Calu3 (cell line): ENCODE measurements at places on chromosomes 7 and 10. TPM values are rescaled to one million over a fixed set of nuclear protein-coding genes. Genes with fewer than 3 reads are reported as not detected.

Gene LAMB1
- total RNA-seq = 181 and 240 TPM in 2 replicates

Gene PIK3AP1
- total RNA-seq = 114 and 117 TPM in 2 replicates

Gene KIAA1549
- 7.2 and 10.4 TPM in 2 replicates for total RNA-seq

Gene HHEX
- 91.5 and 97.7 TPM in 2 replicates for total RNA-seq

Gene BRI3
- 101 and 124 TPM in 2 replicates for total RNA-seq

Gene FANK1
- total RNA-seq = 0.85 and 1.6 TPM in 2 replicates

Gene IQCE
- total RNA-seq = 94.8 and 96.4 TPM in 2 replicates

Gene ACSL5
- total RNA-seq = 35.3 and 59.2 TPM in 2 replicates

DNA sequence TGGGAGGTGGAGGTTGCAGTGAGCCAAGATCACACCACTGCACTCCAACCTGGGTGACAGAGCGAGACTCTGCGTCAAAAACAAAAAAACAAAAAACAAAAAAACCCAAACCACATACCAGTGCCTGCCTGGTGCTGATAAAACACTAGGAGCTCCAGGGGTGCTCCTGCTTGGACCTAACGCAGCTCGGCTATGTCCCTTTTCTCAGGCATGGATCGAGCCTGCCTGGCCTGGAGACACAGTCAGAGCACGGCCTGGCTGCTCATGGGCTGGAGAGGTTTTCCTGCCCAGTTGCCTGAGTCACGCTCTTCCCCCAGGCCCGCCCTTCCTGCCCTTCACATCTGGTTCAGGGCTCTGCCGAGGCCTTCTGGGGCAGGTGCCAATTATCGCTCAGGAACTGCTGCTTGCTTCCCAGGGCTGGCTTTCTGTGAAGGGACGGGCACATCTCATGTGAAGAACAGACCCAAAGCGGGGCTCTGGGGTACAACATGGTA is 12.6 kb upstream of the NPFFR1 start:
- DNase-seq = peak; percentile 29

GRCh38 chr10:49290607-49291006 is 8.4 kb upstream of the C10orf71 start:
- DNase-seq = no peak

DNA sequence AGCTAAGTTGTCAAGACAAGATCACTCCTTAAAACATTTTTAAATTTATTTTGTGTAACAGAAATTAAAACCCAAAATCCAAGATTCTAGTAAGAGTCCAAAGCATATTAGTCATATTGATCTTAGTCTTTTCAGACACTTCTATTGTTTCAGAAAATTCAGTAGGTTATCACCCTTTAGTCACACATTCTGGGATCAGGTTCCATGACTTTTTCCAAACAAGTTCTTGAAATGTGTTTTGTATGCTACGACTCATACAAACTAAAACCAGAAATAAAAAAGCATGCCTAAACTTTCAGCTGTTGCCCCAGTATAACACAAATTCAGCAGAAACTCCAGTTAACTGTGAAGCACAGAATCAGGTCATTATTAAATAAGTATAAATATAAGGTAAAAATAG is 10.7 kb downstream of the SEMA3D start:
- DNase-seq = no peak

GRCh38 chr7:22806752-22807151 is 15.9 kb downstream of the TOMM7 start:
- no peak for DNase-seq

DNA sequence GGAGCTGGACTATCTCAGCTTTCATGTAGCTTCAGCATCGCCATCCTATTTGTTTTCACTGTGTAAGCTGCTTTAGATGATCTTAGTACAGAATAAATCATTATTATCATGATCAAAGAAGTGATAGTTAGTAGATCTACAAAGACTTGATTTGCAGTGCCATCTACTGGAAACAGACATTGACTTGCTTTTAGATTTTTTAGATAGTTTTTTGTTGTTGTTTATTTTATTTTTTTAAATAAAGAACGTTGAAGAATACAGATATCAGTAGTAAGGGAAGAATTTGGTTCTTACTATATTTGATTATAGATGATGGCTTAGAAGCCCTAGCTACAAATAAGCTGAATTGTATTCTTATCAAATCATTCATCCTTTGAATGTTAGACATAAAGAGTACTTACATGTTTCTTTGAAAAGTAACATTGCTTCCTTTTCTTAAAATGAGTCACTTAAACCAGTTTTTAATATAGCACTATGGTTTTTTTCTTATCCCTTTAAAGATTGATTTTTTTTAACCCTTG is 6.3 kb upstream of the SFMBT2 start:
- DNase-seq = no peak

DNA sequence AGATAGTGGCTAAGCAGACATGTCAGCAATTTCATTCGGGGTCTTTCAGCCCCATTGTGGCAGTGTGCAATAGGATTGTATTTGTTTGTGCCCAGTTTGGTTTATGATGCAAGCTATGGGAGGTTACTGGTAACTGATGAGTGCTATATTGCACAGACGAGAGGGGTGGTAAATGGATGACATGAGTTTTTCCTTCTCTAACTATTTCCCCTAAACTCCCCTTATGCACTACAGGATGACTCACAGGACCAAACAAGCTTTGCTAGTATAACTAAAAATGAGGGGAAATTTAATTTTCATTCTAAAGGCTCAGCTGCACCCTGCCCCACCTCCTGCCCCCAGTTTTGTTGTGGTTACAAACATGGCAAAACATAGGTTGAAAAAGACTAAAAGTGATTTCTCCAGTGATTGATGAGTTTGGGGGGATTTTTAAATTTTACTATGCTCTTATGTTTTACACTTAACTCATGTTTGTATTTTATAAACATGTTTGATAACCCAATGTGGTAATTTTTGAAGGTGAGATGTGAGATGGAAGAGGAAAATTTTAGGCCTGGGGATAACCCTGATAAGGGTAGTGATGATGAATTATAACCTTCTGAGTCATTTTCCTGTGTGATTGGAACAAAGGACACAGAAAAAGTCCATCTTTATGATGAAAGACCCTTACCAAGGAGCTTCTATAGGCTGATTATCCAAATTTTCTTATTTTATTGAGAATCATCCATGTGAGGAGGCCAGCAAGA is 60.8 kb upstream of the NAMPT start:
- no peak for DNase-seq

DNA sequence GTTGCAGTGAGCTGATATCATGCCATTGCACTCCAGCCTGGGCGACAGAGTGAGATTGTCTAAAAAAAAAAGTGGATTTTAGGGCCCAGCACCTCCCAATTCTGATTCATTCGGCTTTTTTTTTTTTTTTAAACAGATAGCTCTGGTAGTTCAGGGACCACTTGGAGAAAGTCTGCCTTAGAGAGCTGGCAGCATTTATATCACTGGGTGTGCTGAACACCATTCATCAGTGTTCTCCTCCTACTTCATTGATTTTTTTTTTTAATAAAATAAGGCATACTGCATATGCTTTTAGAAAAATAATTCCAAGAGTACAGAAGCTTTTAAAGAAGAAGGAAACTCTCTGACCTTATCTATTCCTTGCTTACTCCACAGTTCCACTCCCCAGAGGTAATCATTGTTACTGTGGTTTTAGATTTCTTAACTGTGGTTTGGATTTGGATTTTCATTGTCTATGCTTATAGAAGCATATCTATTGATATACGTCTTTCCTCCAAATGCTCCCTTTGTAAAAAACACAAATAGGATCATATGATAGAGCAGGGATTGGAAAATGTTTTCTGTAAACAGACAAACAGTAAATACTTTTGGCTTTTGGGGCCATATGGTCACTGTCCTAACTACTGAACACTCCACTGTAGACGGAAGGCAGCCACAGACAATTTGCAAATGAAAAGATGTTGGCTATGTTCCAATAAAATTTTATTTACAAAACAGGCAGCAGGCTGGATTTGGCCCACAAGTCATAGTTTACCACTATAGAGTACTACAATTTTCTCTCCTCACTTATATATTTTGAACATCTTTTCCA is 21.1 kb upstream of the SAR1A start:
- no peak for DNase-seq

- no peak for DNase-seq
These were observed 134.2 kb downstream of the JMJD1C start for GRCh38 chr10:63331586-63331985.

- DNase-seq = no peak
These were observed 36.7 kb upstream of the NFKB2 start for GRCh38 chr10:102358712-102359382.

DNA sequence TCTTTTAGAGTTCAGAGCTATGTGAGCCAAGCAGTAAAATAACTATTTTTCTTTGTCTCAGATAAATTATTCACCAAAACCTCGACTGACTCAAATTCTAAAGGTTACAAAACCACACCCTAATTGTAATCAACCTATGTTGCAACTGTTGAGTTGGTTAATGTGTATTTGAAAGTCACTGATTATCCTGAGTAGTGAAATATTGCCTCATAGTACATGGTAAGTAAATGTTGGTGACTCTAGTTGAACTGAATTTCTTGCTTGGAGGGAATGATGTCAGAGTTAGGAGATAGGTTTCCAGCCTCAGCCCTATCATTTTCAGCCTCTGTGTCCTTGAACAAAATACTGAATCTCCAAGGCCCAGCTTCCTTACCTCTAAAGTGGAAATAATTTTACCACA is 3.0 kb upstream of the CYP2C18 start:
- DNase-seq = no peak

DNA sequence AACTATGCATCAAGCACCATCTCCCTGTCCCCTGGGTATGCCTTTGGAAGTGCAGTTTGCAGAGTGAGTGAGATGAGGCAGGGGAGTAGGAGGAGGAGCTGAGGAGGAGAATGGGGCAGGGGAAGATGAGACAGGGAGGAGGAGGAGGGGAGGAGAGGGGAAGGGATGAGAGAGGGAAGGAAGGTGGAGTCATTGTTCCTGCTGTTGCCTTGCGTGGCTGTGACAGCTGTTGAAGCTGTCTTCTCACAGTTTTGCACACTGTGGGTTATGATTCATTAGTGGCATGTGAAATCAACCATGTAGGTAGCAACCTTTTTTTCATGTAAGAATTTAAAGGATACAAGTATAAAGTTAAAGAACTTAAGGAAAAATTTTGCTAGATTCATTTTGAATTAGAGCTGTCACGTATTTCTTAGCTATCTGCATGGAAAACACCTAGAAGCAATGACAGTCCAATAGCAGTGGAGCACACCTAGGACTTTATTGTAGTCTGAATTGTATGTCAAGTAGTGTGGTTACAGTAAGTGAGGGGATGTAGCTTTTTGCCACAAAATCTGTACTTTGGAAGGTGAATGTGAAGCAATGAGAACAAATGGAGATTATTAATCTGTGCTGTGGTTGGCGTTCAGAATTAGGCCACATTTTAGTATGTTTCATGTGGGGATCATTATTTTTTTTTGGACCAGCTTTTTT is 21.7 kb downstream of the CCM2 start:
- DNase-seq = no peak

- DNase-seq = no peak
These were observed 70.8 kb downstream of the HIP1 start for GRCh38 chr7:75667938-75668337.

DNA sequence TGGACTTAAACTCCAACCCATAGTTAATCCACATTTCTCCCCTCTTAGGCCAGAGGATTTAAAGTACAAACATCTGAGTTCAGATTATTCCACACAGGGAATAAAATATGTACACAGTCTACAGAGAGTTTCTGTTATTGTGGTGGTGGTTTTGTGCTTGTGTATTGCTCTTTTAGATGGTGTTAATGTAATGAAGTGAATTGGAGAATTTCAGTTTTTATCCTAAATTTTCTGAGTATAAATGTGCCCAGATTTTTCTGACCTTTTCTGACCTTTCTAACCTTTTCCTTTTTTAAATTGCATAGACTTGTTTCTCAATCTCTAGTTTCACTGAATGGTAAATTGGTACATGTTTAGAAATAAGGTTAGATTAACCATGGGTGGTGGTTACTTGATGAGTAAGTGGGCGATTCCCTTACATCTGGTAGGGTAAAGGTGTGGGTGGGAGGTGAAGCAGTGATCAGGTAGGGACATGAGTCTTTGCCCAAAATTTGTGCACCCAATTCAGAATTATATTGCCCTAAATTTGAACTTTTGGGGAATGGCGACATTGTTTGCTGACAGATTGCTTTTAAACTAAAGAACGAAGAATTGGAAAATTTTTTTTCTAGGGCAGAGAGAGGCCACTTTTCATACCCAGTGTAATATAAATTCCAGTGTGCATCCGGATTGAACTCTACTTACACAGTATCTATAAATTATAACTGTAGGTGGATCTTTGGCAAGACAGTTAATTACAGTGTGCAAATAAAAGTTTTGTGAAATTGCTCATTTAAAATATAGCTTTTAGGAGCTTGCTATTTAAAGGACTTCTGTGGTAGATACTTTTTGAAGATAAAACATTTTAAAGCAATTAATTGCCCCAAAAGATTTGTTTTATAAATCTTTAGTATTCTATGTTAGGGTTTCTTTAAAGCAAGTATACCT is 62.2 kb downstream of the ST7 start:
- DNase-seq = no peak

DNA sequence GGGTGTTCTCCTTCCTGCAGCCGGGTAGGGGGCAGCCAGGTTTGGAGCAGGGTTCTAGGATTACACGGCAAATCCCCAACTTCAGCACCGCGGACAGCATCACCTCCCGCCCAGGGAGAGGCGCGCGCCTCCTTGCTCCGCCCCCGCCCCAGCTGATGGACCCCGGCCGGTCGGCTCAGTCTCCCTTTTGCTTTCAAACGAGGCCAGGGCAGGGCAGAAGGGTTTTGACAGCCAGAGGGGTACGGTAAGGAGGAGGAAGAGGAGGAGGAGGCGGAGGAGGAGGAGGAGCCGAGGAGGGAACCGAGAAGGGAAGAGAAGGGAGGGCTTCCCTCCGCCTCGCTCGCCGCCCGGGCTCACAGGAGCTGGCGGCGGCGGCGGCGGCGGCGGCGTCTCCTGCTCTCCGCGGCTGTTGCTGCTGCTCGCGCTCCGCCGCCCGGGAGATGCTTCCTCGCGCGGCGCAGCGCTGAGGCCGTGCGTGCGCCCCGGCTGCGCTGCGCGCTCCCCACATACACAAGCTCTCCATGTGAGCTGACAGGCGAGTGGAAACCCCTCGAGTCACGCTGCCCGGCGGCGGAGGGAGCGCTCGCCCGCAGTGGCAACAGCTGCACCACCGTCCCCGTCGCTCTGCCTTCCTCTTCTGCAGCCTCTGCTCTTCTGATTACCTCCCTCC is 615 bp upstream of the CNTNAP2 start:
- DNase-seq = no peak

DNA sequence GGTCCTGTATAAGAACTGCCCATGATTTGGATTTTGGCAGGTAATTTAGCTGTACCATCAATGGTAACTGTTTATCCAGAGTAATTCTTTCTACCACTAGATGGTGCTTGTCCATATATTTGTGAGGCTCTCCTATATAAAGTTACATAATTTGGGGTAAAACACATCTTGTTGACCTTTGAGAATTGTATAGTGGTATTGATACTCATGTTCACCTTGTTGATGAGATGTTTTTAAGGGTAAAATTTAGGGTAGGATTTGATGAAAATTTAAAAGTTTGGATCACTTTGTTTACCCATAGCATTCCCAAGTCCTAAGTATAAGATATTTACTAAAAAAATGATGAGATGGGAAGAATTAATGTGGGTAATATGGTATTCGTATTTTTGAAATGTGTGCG is 31.6 kb downstream of the ST7 start:
- no peak for DNase-seq

- DNase-seq = no peak
These were observed 219.2 kb upstream of the ZNF32 start for GRCh38 chr10:43867667-43868565.

GRCh38 chr7:81769891-81770727 is at the start of gene HGF:
Gene HGF (minus strand): TSS chr7:81770047. CDS start chr7:81769971, 76 bp downstream.
- DNase-seq = no peak

GRCh38 chr10:98446151-98446660 is 529 bp downstream of the HPS1 start:
- no peak for DNase-seq
